ENCODE measurements at places on chromosomes 4 and X. TPM values are rescaled to one million over a fixed set of nuclear protein-coding genes. Genes with fewer than 3 reads are reported as not detected.

RNF150 gene
- not detected for total RNA-seq

GRCh38 chr4:3498901-3499510, 33.2 kb downstream of the LRPAP1 start:
- no peaks in the 10 kb centered on the region for H3K4me1 ChIP-seq
- no peaks in the 10 kb centered on the region for H3K36me3 ChIP-seq
- no peak overlapping the region for H3K4me3 ChIP-seq
- H3K27ac ChIP-seq: no peak overlapping the region

DNA sequence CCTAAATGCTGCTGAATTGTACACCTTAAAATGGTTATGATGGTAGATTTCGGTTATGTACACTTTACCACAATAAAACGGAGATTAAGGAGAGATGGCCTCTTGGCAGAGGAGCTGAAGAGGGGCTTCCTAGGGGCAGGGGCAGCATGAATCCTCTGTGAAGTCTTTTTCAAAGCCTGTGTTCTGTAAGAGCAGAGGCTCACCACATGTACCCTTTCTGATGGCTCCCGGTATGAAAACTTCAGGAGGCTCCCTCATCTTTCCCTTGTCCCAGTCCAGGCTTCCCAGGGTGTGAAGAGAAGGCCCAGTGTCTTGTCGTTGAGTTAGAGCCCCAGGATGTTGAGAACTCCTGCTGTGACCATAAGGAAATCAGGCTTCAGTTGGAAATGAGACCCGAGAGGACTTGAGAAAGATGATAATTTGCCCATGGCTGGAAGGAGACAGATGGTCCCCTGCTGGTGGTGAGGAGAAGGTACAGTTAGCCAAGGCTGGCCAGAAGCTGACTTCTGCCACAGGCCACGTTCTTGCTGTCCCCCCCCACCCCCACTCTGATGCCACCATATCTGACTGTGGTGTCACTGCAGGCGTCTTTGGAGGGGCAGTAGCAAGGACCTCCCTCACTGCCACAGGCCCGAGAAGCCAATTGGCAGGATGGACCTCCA, 31.8 kb upstream of the MTM1 start:
- H3K4me3 ChIP-seq: no peak overlapping the region
- no peaks in the 10 kb centered on the region for H3K27me3 ChIP-seq
- no peak overlapping the region for H3K27ac ChIP-seq
- no peaks in the 10 kb centered on the region for H3K4me1 ChIP-seq
- no peak for DNase-seq
- H3K36me3 ChIP-seq: no peaks in the 10 kb centered on the region

ENAM gene
- total RNA-seq: not detected

- H3K27me3 ChIP-seq: no peaks in the 10 kb centered on the region
- H3K4me3 ChIP-seq: no peak overlapping the region
- no peak for DNase-seq
Observed at GRCh38 chr4:125911058-125911457, 596.3 kb downstream of the FAT4 start.

DNA sequence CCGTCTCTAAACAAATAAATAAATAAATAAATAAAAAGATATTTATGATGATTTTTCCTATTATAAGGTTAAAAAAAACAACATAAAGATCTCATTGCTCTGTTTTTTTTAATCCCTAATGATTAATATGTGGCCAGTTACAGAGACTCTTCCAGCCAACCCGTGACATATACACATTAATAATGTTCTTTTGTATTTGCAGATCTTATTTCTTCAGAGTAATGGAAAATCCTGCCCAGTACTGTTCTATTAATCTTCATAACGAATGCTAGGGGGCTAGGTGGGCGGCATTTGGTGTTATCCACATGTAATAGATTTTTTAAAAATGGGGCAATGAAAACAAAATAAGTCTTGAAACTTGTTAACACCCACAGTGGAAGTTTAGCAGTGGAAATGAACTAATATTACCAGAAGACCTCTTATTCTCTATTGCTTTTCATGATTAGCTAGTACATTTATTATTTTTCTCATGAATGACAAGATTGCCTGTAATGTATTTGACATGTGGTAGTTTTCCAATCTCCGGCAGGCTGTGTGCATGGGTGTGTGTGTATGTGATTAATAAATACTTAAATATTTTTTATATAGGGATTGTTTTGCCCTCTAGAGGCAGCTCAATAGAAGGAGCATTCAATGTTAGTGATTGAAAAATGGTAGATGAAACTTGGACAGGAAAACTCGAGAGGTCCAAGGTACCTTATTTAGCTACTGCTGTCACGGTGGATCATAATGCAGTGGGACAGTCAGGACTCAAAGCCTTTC, 457.4 kb downstream of the IL1RAPL1 start:
- no peaks in the 10 kb centered on the region for H3K36me3 ChIP-seq
- no peak for DNase-seq
- H3K4me1 ChIP-seq: no peaks in the 10 kb centered on the region

MSANTD1 gene
- 0.38 TPM for total RNA-seq

DNA sequence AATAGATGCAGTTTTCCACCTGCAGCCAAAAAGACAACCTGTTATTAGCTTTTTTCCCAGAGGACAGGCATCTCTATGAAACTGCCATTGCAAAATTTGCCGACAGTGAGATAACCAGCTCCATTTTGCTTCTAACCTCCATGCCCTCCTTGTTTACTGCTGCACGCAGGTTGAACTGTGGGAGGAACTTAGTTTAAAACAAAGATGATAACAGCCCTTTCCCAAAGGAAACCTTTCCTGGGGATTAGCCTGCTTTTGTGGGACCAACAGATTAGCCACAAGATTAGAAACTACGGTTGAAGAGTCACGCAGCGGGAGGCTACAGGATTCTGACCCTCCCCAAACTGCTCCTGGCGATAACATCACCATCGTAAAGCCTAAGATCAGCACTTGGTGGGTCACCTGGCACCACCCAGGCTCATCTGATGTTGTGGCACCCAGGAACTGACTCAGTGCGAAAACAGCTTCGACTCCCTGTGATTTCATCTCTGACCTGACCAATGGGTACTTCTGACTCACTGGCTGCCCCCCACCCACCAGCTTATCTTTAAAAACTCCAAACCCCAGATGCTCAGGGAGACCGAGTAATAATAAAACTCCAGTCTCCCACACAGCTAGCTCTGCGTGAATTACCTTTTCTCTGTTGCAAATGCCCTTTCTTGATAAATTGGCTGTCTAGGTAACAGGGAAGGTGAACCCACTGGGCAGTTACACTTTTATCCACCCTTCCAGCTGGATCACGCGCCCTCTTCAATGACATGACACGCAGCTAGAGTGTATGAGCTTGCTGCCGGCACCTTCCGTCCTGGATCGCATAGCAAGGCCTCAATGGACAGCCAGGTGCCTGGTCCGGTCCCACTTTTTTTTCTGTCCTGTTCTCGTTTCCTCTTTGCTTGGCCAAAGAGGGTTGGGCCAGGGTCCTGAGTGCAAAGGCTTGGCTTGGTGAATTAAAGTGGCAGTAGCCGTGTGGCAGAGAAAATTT, 27.2 kb downstream of the NOP14 start:
- H3K4me3 ChIP-seq: peak overlapping the region; percentile 91
- peak overlapping the region; percentile 96 for H3K27ac ChIP-seq
- H3K27me3 ChIP-seq: no peaks in the 10 kb centered on the region
- H3K36me3 ChIP-seq: peaks cover 26% of the 10 kb centered on the region
- DNase-seq: peak; percentile 60

- no peak overlapping the region for H3K4me3 ChIP-seq
- peaks cover 13% of the 10 kb centered on the region for H3K4me1 ChIP-seq
- DNase-seq: no peak
- H3K27me3 ChIP-seq: no peaks in the 10 kb centered on the region
- no peak overlapping the region for H3K27ac ChIP-seq
Observed at GRCh38 chr4:101307899-101308298, 39.4 kb downstream of the PPP3CA start.

GRCh38 chr4:143347484-143348111, 10.9 kb downstream of the GAB1 start:
- H3K36me3 ChIP-seq: no peaks in the 10 kb centered on the region
- no peak overlapping the region for H3K27ac ChIP-seq
- no peaks in the 10 kb centered on the region for H3K4me1 ChIP-seq
- no peaks in the 10 kb centered on the region for H3K27me3 ChIP-seq

FAM9C gene
- not detected for total RNA-seq

GRCh38 chrX:40734971-40735324, 394 bp downstream of the MED14 start:
- no peaks in the 10 kb centered on the region for H3K27me3 ChIP-seq
- peaks cover 19% of the 10 kb centered on the region for H3K4me1 ChIP-seq
- peak overlapping the region; percentile 69 for H3K4me3 ChIP-seq
- peak overlapping the region; percentile 86 for H3K27ac ChIP-seq
- no peaks in the 10 kb centered on the region for H3K36me3 ChIP-seq
- peak; percentile 16 for DNase-seq

MAGEH1 gene
- 16.7 TPM for total RNA-seq

DNA sequence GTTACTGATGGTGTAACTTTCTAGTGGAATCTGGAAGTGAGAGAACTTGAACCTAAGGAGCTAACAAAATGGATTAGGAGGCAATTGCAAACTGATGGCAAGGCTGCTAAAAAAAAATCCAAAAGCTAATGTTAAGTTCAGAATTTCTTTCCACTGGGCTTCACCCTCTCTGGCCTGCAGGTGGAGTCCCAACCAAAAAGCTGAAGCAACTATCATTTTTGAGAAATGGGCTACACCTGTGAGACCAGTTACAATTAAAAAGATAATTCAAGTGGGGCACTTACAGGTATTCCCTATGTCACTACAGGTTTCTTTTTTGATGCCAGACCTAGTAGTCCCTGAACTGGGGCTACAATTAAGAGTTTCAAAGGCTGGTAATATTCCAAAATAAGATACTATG, 142.1 kb upstream of the FTHL17 start:
- H3K4me1 ChIP-seq: no peaks in the 10 kb centered on the region
- no peak for DNase-seq
- H3K27ac ChIP-seq: no peak overlapping the region
- no peak overlapping the region for H3K4me3 ChIP-seq

RAB9B gene
- total RNA-seq: 0.44 TPM

GRCh38 chrX:12767856-12768255, 23.4 kb upstream of the PRPS2 start:
- H3K4me1 ChIP-seq: no peaks in the 10 kb centered on the region
- no peaks in the 10 kb centered on the region for H3K27me3 ChIP-seq
- H3K4me3 ChIP-seq: no peak overlapping the region

DNA sequence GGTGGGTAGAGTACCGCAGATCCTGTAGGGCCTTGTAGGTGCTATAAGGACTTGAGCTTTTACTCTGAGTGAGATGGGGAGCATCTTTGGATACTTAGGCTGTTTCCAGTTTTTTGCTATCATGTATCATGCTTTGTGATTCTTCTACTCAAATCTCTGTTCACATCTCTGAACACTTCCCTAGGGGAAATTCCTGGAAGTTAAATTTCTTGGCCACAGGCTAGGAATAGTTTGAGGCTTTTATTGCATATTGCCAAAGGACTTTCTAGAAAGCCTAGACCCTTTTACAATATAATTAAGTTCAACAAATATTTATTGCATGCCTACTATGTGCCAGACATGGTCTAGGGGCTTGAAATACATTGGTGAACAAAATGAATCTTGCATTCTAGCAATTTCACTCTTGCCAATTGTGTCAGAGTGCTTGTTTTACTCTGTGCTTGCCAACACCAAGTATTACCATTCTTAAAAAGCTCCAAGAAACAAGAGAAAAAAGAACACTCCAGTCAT, 4.1 kb upstream of the PGRMC1 start:
- no peak overlapping the region for H3K27ac ChIP-seq
- no peaks in the 10 kb centered on the region for H3K36me3 ChIP-seq
- no peak overlapping the region for H3K4me3 ChIP-seq
- DNase-seq: no peak

- peaks cover 23% of the 10 kb centered on the region for H3K4me1 ChIP-seq
- H3K27me3 ChIP-seq: no peaks in the 10 kb centered on the region
- no peak overlapping the region for H3K4me3 ChIP-seq
- H3K36me3 ChIP-seq: no peaks in the 10 kb centered on the region
Observed at GRCh38 chr4:147735413-147736301, 3.8 kb downstream of the ARHGAP10 start.

- no peak overlapping the region for H3K27ac ChIP-seq
- H3K36me3 ChIP-seq: no peaks in the 10 kb centered on the region
- no peak for DNase-seq
- no peaks in the 10 kb centered on the region for H3K4me1 ChIP-seq
- no peaks in the 10 kb centered on the region for H3K27me3 ChIP-seq
- H3K4me3 ChIP-seq: no peak overlapping the region
Observed at GRCh38 chr4:113142351-113142750, 92.9 kb downstream of the ANK2 start.

DNA sequence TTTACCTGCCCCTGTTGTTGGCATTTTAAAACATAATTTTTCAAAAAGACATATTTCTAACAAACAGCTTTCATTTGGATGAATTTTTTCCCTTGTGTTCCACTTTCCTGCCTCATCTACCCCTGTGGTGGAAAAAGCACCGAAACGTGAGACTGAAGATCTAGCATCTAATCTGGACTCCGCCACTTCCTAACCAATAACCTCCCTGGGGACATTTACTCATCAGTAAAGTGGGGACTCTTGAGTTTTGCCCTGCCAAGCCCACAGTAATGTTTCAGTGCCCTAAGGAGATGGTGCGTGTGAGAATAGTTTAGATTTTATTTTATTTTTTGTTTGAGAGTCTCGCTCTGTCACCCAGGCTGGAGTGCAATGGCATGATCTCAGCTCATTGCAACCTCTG, 56.7 kb downstream of the ADGRG2 start:
- no peak for DNase-seq
- H3K27me3 ChIP-seq: no peaks in the 10 kb centered on the region
- no peak overlapping the region for H3K4me3 ChIP-seq
- H3K27ac ChIP-seq: no peak overlapping the region
- no peaks in the 10 kb centered on the region for H3K36me3 ChIP-seq

GRCh38 chr4:94225449-94225848, 17.8 kb downstream of the SMARCAD1 start:
- H3K4me3 ChIP-seq: no peak overlapping the region
- H3K27me3 ChIP-seq: no peaks in the 10 kb centered on the region
- H3K4me1 ChIP-seq: no peaks in the 10 kb centered on the region
- DNase-seq: no peak
- no peak overlapping the region for H3K27ac ChIP-seq

DNA sequence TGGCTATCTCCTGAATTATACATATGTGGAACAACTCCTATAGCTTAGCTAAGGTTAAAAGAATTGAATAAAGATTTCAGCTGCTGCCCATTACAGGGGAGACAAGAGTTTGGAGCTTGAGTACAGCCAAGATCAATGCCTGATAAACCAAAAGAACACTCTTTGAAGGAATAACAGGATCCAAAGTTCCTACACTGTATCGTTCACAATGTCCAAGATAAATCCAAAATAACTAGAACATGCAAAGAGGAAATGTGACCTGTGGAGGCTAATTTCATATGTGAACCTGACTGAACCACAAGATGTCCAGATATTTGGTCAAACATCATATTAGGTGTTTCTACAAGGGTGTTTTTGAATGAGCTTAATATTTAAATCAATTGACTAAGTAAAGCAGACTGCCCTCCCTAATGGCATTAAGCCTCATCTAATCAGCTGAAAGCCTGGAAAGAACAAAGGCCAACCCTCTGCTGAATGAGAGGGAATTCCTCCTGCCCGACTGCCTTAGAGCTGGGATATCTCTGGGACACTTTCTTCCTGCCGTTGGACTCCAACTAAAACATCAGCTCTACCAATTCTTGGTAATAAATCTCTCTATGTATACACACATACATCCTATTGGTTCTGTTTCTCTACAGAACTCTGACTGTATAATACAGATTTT, 19.2 kb downstream of the RFC1 start:
- no peak for DNase-seq
- no peak overlapping the region for H3K4me3 ChIP-seq
- no peaks in the 10 kb centered on the region for H3K27me3 ChIP-seq
- H3K36me3 ChIP-seq: peaks cover 5% of the 10 kb centered on the region

Measured in CD8-positive, alpha-beta memory T cell (primary cell).